Activated effector memory CD4-positive, alpha-beta T cell treated with anti-CD3 and anti-CD28 coated beads, Interleukin-2, amount 50 U/mL, for 16 hours (primary cell): ENCODE measurements at places on chromosomes 6 and 20.

DNA sequence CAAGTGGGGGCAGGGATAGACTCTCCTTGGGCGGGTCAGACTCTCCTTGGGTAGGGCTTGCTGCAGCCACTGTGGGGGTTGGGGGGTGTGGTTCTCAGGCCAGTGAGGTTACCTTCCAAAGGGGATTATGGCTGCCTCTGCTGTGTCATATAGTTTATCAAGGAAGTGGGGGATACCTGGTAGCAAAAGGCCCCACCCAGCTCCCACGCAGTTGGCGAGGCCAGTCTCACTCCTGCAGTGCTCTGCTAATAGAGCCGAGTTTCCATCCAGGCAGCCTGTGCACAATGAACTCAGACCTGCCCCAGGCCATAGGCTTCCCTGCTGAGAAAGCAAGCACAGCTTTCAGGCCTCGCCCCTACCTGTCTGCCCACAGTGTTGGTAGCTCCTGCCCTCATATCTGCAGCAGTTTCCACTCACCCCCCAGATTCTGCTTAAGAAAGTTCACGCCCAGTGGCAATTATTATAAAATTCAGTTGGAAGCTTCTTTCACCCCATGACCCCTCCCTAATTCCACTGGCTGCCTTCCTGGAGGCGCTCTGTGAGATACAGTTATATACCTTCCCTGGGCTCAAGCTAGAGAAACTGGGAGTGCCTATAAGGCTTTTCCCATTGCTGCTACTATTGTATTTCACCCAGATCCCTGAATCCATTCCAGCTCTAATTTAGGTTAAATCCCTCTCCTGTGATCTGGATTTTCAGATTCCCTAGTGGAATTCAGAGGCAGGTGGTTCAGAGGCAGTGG lies 56.1 kb downstream of the HDDC2 start:
- no peak for DNase-seq

DNA sequence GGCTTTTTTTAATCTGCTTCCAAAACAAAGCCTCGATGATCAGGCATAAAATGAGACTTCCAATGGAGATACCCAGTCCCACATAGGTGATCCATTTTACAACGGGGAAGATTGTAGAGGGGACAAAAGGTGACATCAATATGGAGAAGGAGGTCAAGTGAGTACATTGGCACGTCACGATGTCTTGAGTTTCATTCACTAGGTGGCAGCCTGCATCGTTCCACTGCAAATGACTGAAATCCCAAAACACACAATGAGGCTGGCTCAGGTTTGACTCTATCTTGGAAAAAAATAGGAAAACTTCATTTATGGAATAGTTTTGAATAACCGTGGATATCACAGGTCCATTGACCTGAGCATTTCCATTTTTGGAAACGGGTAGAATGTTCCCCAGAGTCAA lies 32.5 kb downstream of the ADGRF1 start:
- no peak for DNase-seq

- DNase-seq, result no peak
These were observed 76.6 kb downstream of the DZANK1 start for GRCh38 chr20:18390201-18390600.

- no peak for DNase-seq
These were observed 82.0 kb upstream of the EDN1 start for GRCh38 chr6:12208190-12208589.

DNA sequence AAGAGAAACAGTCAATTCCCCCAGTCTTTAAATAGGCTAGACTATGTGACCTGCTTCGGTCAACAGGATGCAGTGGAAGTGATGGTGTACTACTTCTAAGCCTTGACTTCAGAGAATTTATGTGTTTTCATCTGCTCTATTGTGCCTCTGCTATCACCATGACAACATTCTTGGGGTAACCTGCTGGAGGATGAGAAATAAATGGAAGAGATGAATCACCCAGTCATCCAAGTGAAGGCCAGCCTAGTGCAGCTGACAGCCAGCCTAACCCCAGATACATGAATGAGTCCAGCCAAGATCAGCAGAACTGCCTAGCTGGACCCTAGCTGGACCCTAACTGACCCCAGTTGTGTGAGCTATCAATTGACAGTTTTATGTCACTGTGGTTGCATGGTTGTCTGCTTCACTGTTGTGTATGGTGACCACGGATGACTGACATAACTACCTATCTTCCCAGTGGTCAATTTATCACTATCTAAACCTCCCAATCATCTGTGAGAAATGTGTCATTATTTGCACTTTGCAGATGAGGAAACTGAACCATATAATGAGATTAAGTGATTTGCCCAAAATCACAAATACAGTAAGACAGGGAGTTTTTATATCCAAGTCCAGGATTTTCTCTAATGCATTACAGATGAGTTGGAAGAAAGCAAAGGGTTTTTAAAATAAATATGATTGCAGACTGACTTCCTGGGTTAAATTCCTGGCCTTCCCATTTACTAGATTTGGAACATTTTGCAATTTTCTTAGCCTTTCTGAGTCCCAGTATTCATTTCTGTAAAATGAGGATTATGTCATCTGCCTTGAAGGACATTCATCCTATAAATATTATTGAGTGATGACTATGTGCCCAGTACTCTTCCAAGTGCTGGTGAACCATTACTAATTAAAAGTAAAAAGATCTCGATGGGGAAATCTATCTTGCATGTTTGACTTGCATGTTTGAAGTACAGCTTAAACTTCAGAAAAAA lies 136.4 kb upstream of the PLCB4 start:
- no peak for DNase-seq

DNA sequence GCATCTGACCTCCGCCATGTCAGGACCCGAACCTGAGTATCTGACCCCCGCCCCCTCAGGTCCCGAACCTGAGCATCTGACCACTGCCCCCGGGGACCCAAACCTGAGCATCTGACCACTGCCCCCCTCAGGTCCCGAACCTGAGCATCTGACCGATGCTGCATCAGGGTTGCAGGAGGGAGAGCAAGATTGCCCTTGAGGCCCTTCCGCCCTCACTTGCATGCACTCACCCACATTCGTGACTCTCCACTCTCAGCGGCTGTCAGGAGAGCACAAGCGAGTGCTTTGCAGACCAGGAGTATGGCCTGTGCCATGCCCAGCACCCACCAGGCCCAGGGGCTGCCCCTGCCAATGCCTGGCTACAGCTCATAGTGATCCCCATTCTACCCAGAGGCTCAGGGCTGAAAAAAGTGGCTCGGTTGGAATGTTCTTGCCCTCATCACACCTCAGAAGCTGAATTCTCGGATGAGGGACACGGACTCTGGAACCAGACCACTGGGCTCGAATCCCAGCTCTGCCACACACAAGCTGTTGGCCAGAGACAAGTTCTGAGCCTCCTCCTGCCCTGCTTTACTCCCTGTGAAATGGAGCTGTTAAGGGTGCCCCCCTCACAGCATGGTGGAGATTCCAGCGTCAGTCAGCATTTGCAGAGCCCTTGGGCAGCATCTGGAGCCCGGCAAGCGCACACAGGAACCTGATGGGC lies 82.1 kb downstream of the DLL1 start:
- peak; percentile 24 for DNase-seq

- peak; percentile 76 for DNase-seq
These were observed 66.6 kb downstream of the PREX1 start for GRCh38 chr20:48761023-48761785.

- DNase-seq, result no peak
These were observed 71.9 kb downstream of the NOL4L start for GRCh38 chr20:32513031-32513866.

DNA sequence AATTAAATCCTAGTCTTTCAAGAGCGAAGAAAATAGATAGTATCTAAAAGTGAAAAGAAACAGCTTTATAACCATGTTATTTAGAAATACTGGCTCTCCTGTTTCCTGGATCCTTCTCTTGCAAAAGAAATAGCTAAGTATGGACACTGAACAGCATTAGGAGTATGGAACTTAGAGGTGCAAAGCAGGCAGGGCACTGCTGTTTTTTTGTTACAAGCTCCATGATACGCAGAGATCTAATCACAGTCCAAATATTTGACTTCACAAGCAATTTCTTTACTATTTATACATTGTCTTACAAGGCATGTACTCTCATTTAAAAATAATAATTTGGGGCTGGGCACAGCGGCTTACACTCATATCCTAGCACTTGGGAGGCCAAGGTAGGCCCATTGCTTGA lies 7.6 kb downstream of the TRPC4AP start:
- DNase-seq, result no peak

- DNase-seq, result no peak
These were observed 97.4 kb downstream of the SNX5 start for GRCh38 chr20:17871181-17871580.

GRCh38 chr6:113644861-113645575 lies 212.1 kb upstream of the MARCKS start:
- DNase-seq, result no peak

DNA sequence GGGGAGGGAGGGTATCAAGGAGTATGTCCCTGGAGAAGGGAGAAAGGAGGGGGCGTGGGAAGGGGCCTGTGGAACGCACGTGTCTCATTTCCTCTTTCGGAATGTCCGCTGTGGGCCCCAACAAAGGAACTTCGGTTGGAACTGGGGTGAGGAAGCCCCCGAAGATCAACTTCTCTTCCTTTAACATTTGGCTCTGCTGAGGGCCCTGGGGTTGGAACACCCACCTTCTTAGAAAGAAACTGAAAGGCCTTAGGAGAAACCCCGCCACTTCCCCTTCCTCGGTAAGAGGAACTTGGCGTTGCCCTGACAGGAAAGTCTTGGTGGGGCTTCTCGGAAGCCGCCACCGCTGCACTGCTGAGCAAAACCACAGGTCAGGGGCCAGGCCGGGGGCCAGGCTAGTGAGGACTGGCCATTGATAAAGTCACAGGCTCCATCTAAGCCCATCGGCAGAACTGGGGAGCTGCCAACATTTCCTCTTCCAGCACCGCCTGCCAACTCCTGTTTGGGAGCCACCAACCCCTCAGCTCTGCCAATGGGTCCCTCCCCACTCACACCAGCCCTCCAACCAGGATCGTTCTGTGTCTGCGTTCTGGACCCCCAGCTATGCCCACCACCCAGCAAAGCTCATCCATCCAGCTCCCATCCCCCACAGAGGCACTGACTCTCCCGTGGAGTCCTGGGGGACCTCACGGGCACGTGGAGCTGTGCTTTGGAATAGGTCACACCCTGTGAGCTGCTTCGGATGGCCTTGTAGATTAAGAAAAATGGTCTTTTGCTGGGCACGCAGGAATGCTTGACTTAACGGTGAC lies 44.8 kb downstream of the FGD2 start:
- DNase-seq, result peak; percentile 84

GRCh38 chr6:167046861-167047495 lies 47.8 kb downstream of the CEP43 start:
- no peak for DNase-seq

GRCh38 chr20:57251949-57252348 lies 14.5 kb downstream of the BMP7 start:
- no peak for DNase-seq

DNA sequence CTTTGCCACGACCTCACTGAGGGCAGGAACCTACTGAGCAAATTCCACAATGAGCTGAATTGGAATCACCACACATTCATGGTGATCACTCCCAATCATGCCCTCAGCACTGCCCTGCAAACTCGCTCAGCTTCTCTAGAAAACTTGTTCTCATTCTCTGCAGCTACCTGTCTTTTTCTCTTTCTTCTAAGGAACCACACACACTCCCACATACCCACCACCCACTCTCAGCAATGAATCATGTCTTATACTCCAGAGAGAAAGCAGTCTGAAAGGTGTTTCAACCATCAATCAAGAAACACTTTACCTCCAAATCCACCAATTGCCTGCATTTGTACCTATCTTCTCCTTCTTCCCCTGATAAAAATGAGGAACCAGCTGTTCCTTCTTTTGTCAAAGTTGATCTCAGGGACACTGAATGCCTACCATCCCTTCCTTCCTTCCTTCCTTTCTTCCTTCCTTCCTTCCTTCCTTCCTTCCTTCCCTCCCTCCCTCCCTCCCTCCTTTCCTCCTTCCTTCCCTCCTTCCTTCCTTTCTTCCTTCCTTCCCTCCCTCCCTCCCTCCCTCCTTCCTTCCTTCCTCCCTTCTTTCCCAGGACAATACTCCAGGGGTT lies 84.6 kb upstream of the SGK1 start:
- DNase-seq, result no peak

GRCh38 chr20:6868861-6869260 lies 101.4 kb downstream of the BMP2 start:
- no peak for DNase-seq

- DNase-seq, result no peak
These were observed 190.9 kb downstream of the MAFB start for GRCh38 chr20:40497899-40498691.

GRCh38 chr6:143267760-143268159 lies 182.7 kb downstream of the ADAT2 start:
- DNase-seq, result no peak

DNA sequence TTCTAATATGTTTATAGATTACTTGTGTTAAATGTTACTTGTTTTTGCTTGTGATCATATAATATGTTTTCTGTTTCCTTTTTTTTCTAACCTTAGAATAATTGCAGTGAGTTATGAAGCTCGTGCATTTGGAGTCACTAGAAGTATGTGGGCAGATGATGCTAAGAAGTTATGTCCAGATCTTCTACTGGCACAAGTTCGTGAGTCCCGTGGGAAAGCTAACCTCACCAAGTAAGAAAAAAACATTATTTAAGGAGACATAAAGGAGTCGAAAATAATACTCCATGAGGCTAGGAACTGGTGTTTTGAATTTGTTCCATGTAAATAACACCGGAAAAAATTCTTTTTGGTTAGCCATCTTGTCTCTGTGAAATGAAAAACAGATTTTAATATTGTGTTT lies 6.9 kb downstream of the POLH start:
- no peak for DNase-seq

GRCh38 chr6:26611599-26611998 lies 14.8 kb downstream of the ABT1 start:
- no peak for DNase-seq

DNA sequence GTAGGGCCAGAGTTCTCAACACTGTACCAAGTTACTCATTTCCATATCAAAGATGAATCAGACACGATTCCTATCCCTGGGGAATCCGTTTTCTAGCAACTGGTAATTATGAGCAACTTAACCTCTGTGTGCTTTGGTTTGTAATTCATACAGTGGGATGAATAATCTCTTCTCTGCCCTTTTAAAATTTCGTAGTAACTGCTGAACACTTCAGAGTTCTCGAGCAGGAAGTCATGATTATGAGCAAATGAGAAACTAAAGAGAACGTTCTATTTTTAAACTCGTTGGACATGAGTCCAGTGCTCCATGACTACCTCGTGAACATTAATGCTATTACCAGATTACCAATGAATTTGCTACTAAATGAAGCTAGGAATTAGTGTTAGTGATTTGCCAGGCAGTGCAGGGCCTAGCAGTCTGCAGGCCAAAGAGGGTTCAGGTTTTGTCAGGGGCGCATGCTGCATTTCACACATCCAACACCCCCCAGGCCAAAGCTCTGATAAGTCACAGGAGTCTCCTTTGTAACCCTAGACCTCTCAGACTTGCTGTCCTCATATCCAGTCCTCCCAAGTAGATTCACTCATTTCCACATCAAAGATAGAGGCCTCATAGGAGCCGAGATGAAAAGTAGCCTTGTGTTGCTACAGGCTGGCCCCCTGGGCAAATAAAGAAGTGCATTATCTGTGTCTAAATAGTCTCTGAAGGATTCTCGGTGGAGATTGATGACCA lies 45.8 kb upstream of the VSTM2L start:
- DNase-seq, result no peak

GRCh38 chr20:23249541-23249940 lies 101.0 kb upstream of the NXT1 start:
- peak; percentile 27 for DNase-seq

GRCh38 chr6:49949062-49949461 lies 14.9 kb downstream of the DEFB114 start:
- DNase-seq, result no peak
